ENCODE measurements at places on chromosomes 16 and 17. TPM values are rescaled to one million over a fixed set of nuclear protein-coding genes. Genes with fewer than 3 reads are reported as not detected.

The C17orf78 gene
- not detected for total RNA-seq

- peak; percentile 5 for DNase-seq
Measured at GRCh38 chr16:20023190-20023589, 50.5 kb downstream of the GPR139 start.

- no peak for DNase-seq
Measured at GRCh38 chr16:27727941-27728340, 178.0 kb downstream of the KATNIP start.

- DNase-seq, result peak; percentile 43
Measured at GRCh38 chr17:76382351-76382802, 2.0 kb upstream of the SPHK1 start.

DNA sequence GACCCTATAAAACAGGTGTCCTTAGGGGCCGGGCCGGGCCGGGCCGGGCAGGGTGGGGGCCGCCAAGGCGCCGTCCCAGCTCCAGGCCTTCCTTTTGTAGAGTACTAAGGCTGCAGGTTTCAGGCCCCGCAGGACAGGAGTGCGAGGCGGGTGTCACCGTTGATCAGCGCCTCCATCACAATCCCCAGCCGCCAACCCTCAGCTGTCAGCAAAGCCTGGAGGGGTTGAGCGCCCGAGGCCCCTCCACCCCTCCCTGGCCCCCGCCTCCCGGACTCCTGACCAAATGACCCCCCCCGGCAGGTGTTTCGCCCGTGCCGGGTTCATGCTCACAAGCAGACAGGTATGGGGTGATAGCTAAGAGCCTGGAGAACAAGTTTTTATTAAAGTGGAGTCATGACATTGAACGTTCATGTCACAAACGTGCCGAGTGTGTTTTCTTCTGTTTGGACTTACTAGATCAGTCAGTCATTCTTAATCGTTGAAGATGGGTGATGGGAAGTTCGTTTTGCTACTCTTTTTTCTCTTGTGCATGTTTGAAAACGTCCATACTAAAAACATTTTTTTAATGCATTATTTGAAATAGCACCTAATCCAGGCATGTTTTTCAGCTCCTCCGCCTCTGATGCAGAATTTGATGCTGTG is 534 bp downstream of the ARL2BP start:
- DNase-seq, result no peak

The SGCA gene
- 0.14 TPM for total RNA-seq

The HEATR9 gene
- total RNA-seq, result not detected

The KDM6B gene
- 22.7 TPM for total RNA-seq

The HOXB13 gene
- not detected for total RNA-seq

GRCh38 chr16:80273635-80274538 is 266.9 kb upstream of the DYNLRB2 start:
- DNase-seq, result peak; percentile 4

GRCh38 chr16:63813862-63814261 is 1308.0 kb downstream of the CDH11 start:
- DNase-seq, result no peak

- DNase-seq, result peak; percentile 91
Measured at GRCh38 chr17:8225813-8226535, 15.6 kb upstream of the AURKB start.

DNA sequence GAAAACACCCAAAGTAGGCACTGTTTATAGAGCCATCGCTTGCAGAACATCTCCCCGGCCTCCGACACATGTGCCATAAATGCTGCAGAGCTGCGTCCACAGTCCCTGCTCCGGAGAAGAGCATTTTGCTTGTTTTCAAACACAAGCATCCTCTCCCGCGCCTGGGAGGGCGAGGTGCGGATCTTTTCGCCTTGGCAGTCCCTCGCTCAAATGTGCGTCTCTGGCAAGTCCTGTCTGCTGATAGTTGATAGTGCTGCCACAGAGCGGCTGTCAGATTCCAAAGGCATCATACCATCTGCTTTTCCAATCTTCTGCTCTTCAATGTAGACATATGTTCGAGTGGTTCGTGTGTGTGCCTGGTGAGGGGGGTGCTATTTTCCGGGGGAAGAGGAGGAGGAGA is 603.7 kb downstream of the MAF start:
- no peak for DNase-seq

The AMDHD2 gene
- 15.3 TPM for total RNA-seq

The ACSF2 gene
- total RNA-seq, result 19.7 TPM

DNA sequence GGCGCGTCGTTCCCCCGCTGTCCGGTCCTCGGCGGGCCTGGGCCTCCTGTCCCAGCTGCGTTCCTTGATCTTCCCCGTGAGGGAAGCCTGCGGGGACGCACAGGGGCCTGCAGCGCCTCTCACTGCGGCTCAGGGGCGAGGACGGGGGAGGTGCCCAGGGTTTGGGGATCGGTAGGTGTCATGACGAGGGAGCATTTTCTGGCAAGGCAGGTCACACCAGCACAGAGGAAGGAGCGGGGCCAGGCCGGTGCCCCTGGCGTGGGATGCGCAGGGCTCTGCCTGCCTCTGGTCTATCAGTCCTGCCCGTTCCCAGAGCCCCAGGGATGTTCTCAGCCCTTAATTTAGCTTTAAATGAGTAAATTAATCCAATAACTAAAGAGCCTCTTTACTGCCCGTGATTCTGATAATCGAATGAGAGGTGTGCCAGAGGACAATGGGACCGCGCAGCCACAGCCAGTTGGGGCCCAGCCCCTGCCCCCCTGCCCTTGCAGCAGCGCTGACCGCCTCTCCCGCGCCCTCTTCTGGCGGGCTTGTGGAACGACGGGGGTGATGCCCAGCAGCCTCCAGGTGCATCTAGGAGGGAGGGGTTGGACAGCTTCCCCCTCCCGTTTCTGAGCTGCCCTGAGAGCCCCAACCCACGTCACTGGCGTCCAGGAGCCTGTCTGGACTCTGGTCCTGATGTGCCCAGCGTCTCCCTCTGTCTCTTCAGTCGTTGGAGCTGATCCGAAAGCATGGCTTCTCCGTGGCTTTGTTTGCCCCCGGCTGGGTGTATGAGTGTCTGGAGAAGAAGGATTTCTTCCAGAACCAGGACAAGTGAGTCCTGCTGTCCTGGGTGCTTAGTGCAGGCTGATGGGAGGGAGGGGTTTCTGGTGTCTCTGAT is 7.9 kb downstream of the ENGASE start:
- peak; percentile 64 for DNase-seq

The ZSCAN10 gene
- not detected for total RNA-seq

- no peak for DNase-seq
Measured at GRCh38 chr16:80054647-80055046, 454.1 kb upstream of the MAF start.

- peak; percentile 76 for DNase-seq
Measured at GRCh38 chr17:40319651-40320540, 10.9 kb downstream of the RARA start.

The TMC7 gene
- total RNA-seq, result not detected

DNA sequence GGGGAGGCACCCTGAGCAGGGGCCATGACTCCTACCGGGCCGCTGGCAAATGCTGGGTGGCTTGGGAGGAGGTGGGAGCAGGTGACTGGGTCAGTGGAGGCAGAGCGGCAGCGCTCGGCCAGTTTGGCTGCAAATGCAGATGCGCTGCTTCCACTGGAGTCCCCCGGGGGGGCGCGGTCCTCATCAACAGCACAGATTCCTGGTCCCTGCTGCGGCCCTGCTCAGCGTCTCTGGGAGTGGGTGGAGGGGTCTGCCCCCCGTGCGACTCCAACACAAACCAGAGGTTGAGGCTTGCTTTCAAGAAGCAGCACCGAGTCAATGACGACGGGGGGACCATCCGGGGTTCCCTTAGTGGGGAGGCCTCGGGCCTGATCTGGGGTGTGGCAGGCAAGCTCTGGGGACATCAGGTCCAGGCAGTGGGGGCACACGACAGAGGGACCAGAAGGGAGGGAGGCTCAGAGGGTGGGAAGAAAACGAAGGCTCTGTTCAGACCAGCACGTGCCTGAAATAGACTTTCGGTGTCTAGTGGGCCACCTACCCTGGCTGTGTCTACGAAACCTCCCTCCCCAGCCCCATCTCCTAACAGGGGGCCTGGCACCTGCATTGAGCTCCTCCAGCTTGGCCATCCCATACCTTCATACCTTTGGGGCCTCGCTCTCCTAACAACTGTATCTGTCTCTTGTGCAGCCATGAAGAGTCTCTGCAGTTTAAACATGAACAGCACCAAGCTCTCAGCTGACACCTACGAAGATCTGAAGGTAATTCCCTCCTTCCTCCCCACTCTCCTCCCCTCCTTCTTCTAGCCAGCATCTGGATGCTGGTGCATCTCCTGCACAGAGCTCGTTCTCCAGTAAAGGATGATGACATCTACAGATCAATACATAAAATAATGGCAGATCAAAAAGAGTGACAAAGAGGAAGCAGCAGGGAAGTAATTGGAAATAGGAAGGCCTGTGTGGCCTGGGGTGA is 72.5 kb upstream of the PLCG2 start:
- DNase-seq, result no peak

- DNase-seq, result no peak
Measured at GRCh38 chr16:87561200-87562105, 40.9 kb upstream of the JPH3 start.

GRCh38 chr16:72317446-72317845 is 145.5 kb upstream of the PMFBP1 start:
- DNase-seq, result no peak

The CES3 gene
- 0.55 TPM for total RNA-seq

DNA sequence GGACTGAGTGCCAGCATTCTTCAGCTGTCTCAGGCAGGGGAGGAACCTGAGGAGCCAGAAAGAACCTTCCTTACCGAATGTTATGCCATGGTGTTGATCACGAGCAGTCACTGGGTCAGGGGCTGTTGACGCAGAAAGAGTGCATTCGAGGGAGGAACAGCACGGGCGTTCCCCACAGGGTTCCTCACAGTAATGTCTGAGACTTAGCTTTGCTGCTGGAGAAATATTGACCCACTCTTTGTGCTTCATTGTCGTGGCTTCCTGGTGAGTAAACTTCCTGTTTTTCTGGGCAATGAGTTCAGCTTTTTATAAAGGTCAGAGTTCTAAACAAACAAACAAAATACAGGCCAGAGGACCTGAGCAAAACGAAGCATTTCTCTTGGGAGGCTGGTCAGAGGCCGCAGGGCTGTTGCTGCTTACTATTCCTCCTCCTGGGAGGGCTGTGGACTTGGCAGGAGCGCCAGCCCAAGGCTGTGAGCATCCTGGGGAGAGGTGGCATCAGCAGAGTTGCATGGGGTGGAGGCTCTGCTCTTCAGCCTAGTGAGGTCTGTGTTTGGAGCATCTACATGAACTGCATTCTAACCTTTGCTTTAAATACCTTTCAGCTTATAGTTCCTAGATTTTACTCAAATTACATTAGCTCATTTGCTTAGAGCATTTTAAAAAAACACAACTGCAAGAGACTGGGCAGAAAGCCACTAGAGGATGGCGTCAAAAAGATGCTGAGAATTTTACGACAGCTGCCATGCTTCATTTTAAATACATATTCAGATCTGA is 143.1 kb upstream of the CACNG5 start:
- no peak for DNase-seq

- DNase-seq, result no peak
Measured at GRCh38 chr16:48099455-48099854, 56.3 kb downstream of the ABCC12 start.

- no peak for DNase-seq
Measured at GRCh38 chr17:75856062-75856756, 1.1 kb upstream of the WBP2 start.

The TBX6 gene
- 4.7 TPM for total RNA-seq

- peak; percentile 94 for DNase-seq
Measured at GRCh38 chr16:87387942-87388817, 4.0 kb upstream of the MAP1LC3B start.

DNA sequence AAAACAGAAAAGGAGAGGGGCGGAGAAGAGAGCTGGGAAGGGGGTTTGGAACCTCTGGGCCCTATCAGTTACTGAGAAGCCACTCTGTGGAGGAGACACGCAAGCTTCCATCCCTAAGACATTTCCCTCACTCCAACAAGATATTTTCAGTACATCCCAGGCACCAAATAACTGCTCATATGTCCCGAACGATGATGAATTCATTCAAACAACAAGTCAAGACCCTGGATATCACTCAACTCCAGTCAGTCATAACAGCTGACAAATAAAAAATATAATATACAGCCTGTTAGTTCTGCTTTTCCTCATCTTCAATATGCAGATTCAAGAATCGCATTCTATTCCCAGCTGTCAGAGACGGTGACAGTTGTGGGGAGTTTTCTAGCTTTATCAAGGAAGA is 104.0 kb upstream of the ZFHX3 start:
- DNase-seq, result no peak

The TNFRSF13B gene
- not detected for total RNA-seq

DNA sequence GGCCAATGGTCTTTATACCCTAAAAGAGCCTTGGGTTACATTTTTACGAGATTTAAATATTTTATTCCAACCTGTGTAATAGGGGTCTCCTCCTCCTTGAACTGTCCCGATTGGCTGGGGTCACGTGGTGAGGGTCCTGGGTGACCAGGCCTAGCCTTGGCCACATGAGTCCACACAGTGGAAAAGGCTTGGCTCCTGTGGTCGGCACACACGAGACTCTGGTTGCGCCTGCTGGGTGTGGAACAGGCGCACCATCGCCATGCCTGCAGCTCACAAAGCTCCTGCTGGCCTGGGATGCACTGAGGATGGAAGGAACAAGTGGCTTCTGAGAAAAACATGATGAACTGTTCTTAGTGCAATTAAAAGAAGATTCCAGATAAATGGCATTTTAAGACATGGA is 103.9 kb upstream of the ZNF750 start:
- DNase-seq, result no peak

DNA sequence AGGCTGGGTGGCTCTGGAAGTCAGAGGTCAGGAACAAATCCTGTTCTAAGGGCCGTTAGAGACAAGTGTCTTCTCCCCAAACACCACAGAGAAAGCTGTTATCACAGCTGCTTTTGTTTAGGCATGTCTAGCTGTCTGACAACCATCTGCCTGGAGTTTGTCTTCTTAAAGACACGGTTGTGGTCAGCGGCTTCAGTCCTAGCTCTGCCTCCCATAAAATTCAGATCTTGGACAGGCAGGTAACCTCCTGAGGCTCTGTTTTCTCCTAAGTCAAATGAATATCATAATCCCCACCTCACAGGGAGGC is 2.3 kb upstream of the ITGA3 start:
- no peak for DNase-seq

- DNase-seq, result no peak
Measured at GRCh38 chr17:75241143-75241430, 20.3 kb downstream of the GGA3 start.

The MATCAP1 gene
- total RNA-seq, result 21.9 TPM

DNA sequence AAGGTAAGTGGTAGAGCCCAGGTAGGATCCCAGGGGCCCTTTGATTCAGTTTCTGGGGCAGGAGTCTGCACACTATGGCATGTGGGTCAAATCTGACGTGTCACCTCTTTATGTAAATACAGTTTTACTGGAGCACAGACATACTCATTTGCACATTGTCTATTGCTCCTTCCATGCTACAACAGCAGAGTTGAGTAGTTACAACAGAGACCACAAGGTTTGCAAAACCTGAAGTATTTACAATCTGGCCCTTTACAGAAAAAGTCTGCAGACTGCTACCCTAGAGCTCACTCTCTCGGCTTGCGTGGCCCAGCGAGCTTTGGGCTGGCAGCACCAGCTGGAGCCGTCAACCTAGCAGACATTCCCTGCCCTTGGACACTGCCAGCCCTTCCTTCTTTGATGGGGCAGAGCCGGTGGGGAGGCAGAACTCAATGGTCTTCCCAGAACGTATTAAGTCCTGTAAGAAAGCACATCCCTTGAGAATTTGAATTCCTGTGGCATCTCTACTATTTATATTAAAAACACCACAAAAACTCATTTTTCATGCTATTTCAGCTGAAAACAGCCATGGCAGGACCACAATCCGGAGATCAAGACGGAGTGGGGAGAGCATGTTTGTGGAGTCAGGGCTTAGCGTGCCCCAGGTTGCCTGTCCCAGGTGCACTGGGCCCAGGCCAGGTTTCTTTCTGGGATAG is 133.1 kb upstream of the NUDT7 start:
- no peak for DNase-seq

- no peak for DNase-seq
Measured at GRCh38 chr17:58276423-58276822, 4.3 kb downstream of the MPO start.

Measured in activated naive CD4-positive, alpha-beta T cell treated with anti-CD3 and anti-CD28 coated beads for 36 hours (primary cell).